ENCODE measurements at places on chromosomes 11 and 22. TPM values are rescaled to one million over a fixed set of nuclear protein-coding genes. Genes with fewer than 3 reads are reported as not detected.

Gene MPST
- 81.8 TPM for total RNA-seq

Gene ANO5
- not detected for total RNA-seq

Gene P4HA3
- not detected for total RNA-seq

Gene FIBIN
- not detected for total RNA-seq

Gene CEP126
- total RNA-seq, result 4.6 TPM

Gene FCHSD2
- total RNA-seq, result 32.7 TPM

Gene ZNRD2
- 52.9 TPM for total RNA-seq

Gene ESAM
- total RNA-seq, result 5.3 TPM

Gene GSTT2B
- 9.6 TPM for total RNA-seq

- no peaks in the 10 kb centered on the region for H3K36me3 ChIP-seq
- H3K27ac ChIP-seq, result no peak overlapping the region
- H3K4me3 ChIP-seq, result no peak overlapping the region
- H3K4me1 ChIP-seq, result no peaks in the 10 kb centered on the region
- DNase-seq, result no peak
Measured at GRCh38 chr11:44659641-44660040, 67.1 kb upstream of the TSPAN18 start.

DNA sequence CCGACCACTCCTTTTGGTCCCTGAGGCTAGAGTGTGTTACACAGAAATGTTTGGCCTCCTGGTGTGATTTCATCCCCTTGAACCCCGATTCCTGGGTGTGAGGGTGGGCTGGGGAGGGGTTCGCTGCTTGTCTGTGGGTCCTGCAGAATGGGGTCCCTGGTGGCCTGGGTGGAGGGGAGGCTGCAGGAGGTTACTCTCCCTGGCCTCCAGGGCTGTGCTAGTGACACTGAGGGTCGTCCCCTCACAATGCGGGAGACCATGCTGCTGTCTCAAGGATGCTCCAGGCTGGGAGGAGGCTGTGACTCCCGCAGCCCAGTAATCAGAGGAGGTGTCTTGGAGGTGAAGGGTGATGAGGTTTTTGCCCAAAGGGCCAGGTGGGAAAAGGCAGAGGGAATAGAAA is 17.0 kb upstream of the OMP start:
- no peaks in the 10 kb centered on the region for H3K27me3 ChIP-seq
- no peak overlapping the region for H3K4me3 ChIP-seq
- no peaks in the 10 kb centered on the region for H3K36me3 ChIP-seq
- H3K4me1 ChIP-seq, result peaks cover 18% of the 10 kb centered on the region
- H3K27ac ChIP-seq, result no peak overlapping the region

DNA sequence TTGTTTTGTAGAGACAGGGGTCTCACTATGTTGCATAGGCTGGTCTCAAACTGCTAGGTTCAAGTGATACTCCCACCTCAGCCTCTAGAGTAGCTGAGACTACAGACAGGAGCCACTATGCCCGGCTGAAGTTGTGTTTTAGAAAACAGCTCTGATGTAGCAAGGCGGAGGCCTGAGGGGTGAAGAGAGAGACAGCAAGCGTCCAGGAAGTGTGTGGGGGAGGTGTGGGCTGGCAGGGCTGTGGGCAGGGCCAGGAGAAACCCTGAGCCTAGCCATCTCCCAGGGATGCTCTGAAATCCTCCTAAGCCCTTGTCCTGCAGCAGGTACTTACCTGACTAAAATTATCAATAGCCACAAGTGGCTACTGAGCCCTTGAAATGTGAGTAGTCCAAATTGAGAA is 16.1 kb upstream of the RPS3 start:
- DNase-seq, result peak; percentile 57
- H3K4me1 ChIP-seq, result peaks cover 66% of the 10 kb centered on the region

DNA sequence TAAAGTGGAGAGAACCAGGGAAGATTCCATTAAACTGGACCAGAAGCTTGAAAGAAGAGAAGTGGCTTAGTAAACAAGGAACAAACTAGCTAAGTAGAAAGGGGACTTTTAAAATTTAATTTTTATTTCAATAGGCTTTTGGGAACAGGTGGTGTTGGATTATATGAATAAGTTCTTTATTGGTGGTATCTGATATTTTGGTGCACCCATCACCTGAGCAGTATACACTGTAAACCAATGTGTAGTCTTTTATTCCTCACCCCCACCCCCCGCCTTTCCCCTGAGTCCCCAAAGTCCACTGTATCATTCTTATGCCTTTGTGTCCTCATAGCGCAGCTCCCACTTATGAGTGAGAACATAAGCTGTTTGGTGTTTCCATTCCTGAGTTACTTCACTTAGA is 7.4 kb downstream of the ACAT1 start:
- H3K4me3 ChIP-seq, result no peak overlapping the region
- H3K27me3 ChIP-seq, result no peaks in the 10 kb centered on the region
- H3K4me1 ChIP-seq, result no peaks in the 10 kb centered on the region
- H3K36me3 ChIP-seq, result peaks cover 1% of the 10 kb centered on the region
- no peak for DNase-seq
- H3K27ac ChIP-seq, result no peak overlapping the region

GRCh38 chr22:39643311-39644083 is 72.9 kb downstream of the CACNA1I start:
- DNase-seq, result no peak
- H3K4me3 ChIP-seq, result no peak overlapping the region
- no peak overlapping the region for H3K27ac ChIP-seq
- H3K27me3 ChIP-seq, result no peaks in the 10 kb centered on the region
- H3K36me3 ChIP-seq, result no peaks in the 10 kb centered on the region

- H3K36me3 ChIP-seq, result no peaks in the 10 kb centered on the region
- no peak for DNase-seq
- H3K27ac ChIP-seq, result no peak overlapping the region
Measured at GRCh38 chr11:32433101-32433913, 2.0 kb downstream of the WT1 start.

DNA sequence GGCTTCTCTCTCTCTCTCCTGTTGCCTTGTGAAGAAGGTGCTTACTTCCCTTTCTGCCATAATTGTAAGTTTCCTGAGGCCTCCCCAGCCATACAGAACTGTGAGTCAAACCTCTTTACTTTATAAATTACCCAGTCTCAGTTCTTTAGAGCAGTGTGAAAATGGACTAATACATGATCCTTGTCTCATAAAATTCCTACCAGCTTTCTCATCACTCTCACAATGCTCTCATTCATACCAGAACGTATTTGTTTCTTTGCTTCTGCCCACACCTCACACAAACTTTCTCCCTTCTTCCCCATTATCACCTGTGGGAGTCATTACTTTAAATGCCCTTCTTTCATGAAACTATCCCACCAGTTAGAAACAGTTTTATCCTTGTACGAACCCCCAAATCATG is 62.7 kb upstream of the ARHGAP42 start:
- H3K27me3 ChIP-seq, result no peaks in the 10 kb centered on the region
- no peaks in the 10 kb centered on the region for H3K4me1 ChIP-seq
- H3K4me3 ChIP-seq, result no peak overlapping the region
- no peaks in the 10 kb centered on the region for H3K36me3 ChIP-seq

DNA sequence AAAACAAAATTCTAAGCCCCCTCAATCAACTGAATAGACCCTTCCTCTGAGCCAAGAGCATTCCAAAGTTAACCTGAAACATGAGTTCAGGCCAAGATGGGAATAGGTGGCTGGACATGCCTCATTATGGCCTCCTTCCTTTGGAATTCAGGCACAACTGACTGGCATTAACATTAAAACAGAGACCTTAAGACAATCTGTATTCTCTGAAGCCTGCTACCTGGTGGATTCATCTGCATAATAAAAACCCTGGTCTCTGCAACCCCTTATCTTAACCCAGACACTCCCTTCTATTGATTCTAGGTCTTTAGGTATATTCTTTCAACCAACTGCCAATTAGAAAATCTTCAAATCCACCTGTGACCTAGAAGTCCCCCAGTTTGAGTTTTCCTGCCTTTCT is 66.3 kb downstream of the JRKL start:
- no peak overlapping the region for H3K4me3 ChIP-seq
- no peak for DNase-seq
- H3K27ac ChIP-seq, result no peak overlapping the region

- no peaks in the 10 kb centered on the region for H3K4me1 ChIP-seq
- no peak overlapping the region for H3K27ac ChIP-seq
- peak; percentile 36 for DNase-seq
- no peak overlapping the region for H3K4me3 ChIP-seq
Measured at GRCh38 chr11:26297189-26297975, 34.5 kb upstream of the ANO3 start.

DNA sequence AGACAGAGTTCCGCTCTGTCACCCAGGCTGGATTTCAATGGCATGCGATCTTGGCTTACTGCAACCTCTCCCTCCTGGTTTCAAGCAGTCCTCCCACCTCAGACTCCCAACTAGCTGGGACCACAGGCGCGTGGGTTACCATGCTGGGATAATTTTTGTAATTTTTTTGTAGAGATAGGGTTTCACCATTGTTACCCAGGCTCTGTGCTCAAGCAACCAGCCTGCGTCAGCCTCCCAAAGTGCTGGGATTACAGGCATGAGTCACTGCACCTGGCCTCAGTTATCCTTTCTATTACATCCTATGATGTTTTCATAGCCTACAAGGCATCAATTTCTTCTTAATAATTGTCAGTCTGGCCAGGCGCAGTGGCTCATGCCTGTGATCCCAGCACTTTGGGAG is 36.5 kb downstream of the LRRC74B start:
- H3K4me1 ChIP-seq, result no peaks in the 10 kb centered on the region
- H3K27ac ChIP-seq, result no peak overlapping the region
- no peak overlapping the region for H3K4me3 ChIP-seq

DNA sequence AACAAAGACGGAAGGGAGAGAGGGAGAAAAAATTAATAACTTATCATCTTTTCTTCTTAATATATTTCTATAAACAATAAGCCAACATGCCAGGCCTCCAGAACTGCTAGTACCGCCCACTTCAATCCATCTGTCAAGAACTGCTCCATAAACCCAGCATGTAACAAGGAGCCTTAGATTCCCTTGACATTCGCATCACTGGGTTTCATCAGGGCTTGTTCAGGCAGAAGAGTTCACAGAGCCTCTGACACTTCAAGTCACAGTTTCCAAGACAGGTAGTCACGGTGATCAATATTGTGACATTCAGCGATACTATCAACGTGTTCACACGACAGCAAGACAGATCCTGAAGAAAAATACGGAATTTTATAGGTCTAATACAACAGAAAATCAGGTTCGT is 61.7 kb downstream of the LARGE2 start:
- no peak overlapping the region for H3K27ac ChIP-seq
- H3K4me1 ChIP-seq, result peaks cover 8% of the 10 kb centered on the region
- DNase-seq, result no peak
- no peak overlapping the region for H3K4me3 ChIP-seq
- no peaks in the 10 kb centered on the region for H3K36me3 ChIP-seq

DNA sequence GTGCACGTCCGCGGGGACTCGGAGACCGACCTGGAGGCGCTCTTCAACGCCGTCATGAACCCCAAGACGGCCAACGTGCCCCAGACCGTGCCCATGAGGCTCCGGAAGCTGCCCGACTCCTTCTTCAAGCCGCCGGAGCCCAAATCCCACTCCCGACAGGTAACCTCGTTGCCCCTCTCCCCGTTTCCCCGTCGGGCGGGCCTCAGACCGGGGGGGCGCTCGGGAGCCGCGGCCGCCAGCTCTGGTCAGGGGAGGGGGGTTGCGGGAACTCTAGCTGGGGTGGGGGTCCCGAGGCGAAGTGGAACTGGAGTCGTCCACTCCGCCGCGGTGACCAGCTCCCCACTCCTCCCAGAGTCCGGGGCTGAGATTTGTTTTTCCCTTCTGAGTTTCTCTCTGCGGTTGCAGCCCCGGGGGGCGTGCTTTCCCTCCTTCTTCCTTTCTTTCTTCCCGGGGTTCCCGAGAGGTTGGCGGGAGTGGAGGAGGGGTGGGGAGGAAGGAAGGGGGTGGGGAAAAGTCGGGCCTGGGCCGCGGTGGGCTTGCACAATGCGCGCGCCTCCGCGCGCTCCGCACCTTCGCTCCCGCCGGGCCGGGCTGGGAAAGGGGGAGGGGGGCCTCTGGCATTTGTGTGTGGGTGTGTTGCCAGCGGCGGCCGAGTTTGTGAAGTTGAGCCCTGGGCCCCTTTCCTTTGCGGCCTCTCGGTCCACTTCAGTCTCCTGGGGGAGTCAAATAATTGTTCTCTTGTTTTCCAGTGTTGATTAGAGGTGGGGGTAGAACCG is 952 bp downstream of the YAP1 start:
- H3K4me1 ChIP-seq, result peaks cover 29% of the 10 kb centered on the region
- H3K36me3 ChIP-seq, result 0 out of 2 replicates have a peak, but pooled peaks cover 2% of the 10 kb centered on the region
- DNase-seq, result peak; percentile 99

DNA sequence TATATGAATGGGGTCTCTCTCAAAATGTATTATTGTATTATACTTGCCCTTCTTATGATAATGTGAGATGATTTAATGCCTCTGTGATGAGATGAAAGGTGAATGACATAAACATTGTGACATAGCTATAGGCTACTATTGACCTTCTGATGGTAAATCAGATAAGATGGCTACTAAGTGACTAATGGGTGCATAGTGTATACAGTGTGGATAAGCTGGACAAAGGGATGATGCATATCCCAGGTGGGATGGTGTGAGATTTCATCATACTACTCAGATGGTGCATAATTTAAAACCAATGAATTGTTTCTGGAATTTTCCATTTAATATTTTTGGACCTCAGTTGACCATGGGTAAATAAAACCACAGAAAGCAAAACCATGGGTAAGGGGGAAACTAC is 243.5 kb downstream of the SBF2 start:
- no peaks in the 10 kb centered on the region for H3K27me3 ChIP-seq
- DNase-seq, result peak; percentile 57
- H3K4me3 ChIP-seq, result no peak overlapping the region

DNA sequence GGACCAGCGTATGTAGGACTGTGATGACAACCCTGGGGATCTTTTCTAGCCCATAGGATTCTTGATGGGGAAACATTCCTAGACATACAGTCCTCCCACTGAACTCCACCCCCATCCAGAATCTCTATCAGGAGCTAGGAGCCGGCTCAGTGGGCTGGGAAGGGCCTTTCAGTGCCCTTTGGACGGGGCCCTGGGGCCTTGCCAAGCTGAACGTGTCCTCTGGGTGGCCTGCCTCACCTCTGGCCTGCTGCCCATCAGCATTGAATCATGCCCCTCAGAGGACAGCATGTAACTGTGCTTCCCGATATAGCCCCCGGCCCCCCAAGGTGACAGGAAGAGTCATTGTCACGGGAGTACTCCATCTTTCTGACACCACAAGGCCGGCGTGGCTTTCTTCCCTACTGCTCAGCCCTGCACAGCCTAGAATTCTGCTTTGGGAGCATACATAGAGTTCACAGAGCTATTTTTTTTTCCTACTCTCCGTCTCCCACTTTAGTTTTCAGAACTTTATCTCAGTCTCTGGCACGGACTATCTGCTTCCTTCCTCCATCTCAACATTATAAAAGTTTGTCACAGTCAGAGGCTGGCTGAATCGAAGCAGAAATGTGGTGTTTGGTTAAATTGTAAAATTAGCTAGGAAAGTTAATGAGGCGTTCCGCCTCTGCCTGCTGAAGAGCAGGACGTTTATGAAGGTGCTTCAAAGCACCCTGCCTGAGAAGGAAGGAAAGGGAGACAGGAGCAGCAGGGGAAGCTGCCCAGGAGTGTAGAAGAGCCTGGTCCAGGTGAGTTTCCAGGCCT is 111.9 kb downstream of the ZBTB16 start:
- H3K27me3 ChIP-seq, result no peaks in the 10 kb centered on the region
- H3K36me3 ChIP-seq, result 0 out of 2 replicates have a peak, but pooled peaks cover 2% of the 10 kb centered on the region
- no peak overlapping the region for H3K27ac ChIP-seq
- peak; percentile 33 for DNase-seq
- H3K4me1 ChIP-seq, result peaks cover 10% of the 10 kb centered on the region
